ENCODE measurements at places on chromosomes 4 and X. TPM values are rescaled to one million over a fixed set of nuclear protein-coding genes. Genes with fewer than 3 reads are reported as not detected.

GRCh38 chrX:13627306-13627705 lies 25.6 kb upstream of the TCEANC start:
- H3K4me3 ChIP-seq = no peak overlapping the region
- H3K27me3 ChIP-seq = peaks cover 34% of the 10 kb centered on the region
- DNase-seq = no peak
- H3K27ac ChIP-seq = no peak overlapping the region
- H3K36me3 ChIP-seq = no peaks in the 10 kb centered on the region

GRCh38 chrX:24372021-24372763 lies 11.8 kb downstream of the SUPT20HL1 start:
- H3K4me1 ChIP-seq = peaks cover 8% of the 10 kb centered on the region
- no peak overlapping the region for H3K4me3 ChIP-seq
- H3K27me3 ChIP-seq = peaks cover 37% of the 10 kb centered on the region

DNA sequence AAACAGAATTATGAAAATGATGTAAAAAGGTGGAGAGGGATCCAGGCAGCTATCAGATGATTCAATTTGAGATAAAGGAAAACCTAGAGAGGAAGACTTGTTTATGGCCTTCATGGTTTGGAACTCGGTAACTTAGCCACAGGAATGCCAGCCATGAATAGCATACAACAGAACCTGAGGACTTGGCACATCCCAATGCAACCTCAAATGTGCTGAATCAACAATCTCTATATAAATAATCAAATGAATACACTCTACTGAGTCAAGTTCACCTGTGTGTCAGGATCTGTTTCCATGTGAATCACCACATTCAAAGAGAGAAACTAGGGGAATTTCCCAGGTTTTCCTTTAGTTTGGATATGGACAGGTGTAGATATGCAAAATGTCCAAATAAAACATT lies 86.9 kb downstream of the MBNL3 start:
- no peak overlapping the region for H3K27ac ChIP-seq
- no peaks in the 10 kb centered on the region for H3K27me3 ChIP-seq
- no peaks in the 10 kb centered on the region for H3K36me3 ChIP-seq
- H3K4me1 ChIP-seq = no peaks in the 10 kb centered on the region
- H3K4me3 ChIP-seq = no peak overlapping the region

GRCh38 chr4:167143018-167143417 lies 91.3 kb downstream of the SPOCK3 start:
- H3K27ac ChIP-seq = no peak overlapping the region
- no peaks in the 10 kb centered on the region for H3K27me3 ChIP-seq
- no peak overlapping the region for H3K4me3 ChIP-seq
- DNase-seq = no peak
- no peaks in the 10 kb centered on the region for H3K36me3 ChIP-seq
- H3K4me1 ChIP-seq = no peaks in the 10 kb centered on the region

DNA sequence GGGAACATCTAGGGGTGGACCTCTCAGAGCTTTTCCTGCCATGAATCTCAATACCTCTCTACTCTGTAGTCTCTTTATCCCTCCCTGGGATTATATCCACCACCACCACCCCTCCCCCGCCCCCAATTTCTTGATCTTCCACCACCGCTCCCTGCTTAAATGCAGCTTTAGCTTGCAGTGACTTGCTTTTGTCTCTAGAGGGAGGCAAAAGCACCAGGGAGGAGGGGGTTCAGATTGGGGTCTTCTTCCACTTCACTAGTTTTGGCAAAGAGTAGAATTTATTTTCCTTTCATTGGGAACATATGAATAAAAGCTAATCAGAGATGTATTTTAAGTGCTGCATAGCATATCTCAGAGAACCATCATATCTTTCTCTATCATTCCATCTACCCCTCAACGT lies 5.5 kb downstream of the ARHGAP36 start:
- no peak for DNase-seq
- no peaks in the 10 kb centered on the region for H3K36me3 ChIP-seq
- peaks cover 22% of the 10 kb centered on the region for H3K27me3 ChIP-seq
- H3K4me1 ChIP-seq = peaks cover 19% of the 10 kb centered on the region
- H3K27ac ChIP-seq = no peak overlapping the region

GRCh38 chrX:8413279-8413678 lies 51.4 kb upstream of the VCX3B start:
- H3K27me3 ChIP-seq = peaks cover 4% of the 10 kb centered on the region
- H3K4me3 ChIP-seq = no peak overlapping the region
- no peak overlapping the region for H3K27ac ChIP-seq
- DNase-seq = no peak
- no peaks in the 10 kb centered on the region for H3K36me3 ChIP-seq

DNA sequence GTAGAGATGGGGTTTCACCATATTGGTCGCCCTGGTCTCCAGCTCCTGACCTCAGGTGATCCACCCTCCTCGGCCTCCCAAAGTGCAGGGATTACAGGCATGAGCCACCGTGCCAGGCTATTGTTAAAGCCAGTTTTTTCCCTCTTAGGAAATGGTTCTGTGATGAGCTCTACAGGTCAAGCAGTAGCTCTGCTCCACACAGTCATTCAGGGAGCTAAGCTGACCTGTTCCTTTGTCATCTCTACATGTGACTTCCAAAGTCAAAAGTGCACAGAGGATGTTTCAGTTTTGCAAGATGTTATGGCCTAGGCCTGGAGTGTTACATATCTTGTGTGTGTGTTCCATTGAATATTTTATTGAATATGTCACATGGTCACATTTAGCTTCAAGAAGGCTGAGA lies 11.4 kb downstream of the MCUB start:
- H3K36me3 ChIP-seq = no peaks in the 10 kb centered on the region
- no peak overlapping the region for H3K27ac ChIP-seq
- no peak for DNase-seq
- no peaks in the 10 kb centered on the region for H3K27me3 ChIP-seq
- no peak overlapping the region for H3K4me3 ChIP-seq
- no peaks in the 10 kb centered on the region for H3K4me1 ChIP-seq

DNA sequence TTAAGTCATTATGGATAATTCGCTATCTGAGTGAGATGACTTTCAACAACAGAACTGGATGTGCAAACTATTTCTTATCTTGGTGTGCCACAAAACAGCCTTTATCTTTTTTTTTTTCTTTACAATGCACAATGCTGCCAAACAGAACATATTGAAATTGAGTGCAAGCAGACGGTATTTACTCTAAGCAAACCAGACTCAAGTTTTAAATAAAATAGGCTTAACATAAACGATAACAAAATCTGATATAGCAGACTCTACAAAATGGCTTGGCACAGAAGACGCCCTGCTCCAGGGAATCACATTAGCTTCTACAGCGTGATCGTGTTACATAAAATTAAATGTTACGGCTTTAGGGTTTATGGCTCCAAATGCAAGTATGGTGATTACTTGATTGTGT lies 9.6 kb upstream of the STK32B start:
- H3K4me3 ChIP-seq = no peak overlapping the region
- H3K27me3 ChIP-seq = no peaks in the 10 kb centered on the region
- DNase-seq = no peak
- H3K27ac ChIP-seq = no peak overlapping the region

DNA sequence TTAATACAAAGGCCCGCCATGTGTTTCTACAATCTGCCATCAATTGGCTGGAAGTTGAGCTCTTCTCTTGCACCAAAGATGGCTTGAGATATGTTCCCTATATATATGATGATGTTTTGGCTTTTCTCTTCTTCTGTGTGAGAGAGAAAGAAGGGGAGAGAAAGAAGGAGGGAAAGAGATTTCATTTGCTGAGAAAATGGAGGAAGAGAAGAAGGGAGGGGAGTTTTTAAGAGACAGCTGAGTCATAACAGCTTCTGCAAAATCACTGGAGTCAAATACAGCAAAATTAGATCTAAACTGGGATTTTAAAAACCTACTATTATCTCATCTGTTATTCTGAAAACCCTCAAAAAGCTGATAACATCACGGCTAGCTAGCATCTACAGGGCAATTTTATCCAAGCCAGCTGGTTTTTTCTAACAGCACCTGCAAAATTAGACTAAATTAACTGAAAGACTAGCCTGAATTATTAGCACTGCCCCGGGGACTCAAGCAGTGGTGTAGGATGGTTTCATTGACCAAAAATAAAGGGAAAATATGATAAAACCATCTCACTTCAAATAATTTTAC lies 647.6 kb upstream of the ACTRT1 start:
- H3K27me3 ChIP-seq = no peaks in the 10 kb centered on the region
- DNase-seq = no peak
- H3K4me1 ChIP-seq = no peaks in the 10 kb centered on the region
- H3K27ac ChIP-seq = no peak overlapping the region
- no peak overlapping the region for H3K4me3 ChIP-seq

GRCh38 chr4:113701169-113701568 lies 60.4 kb downstream of the CAMK2D start:
- H3K4me3 ChIP-seq = no peak overlapping the region
- H3K36me3 ChIP-seq = no peaks in the 10 kb centered on the region
- no peak overlapping the region for H3K27ac ChIP-seq
- H3K27me3 ChIP-seq = no peaks in the 10 kb centered on the region
- no peaks in the 10 kb centered on the region for H3K4me1 ChIP-seq

- peaks cover 13% of the 10 kb centered on the region for H3K27me3 ChIP-seq
- H3K4me1 ChIP-seq = no peaks in the 10 kb centered on the region
- no peak overlapping the region for H3K27ac ChIP-seq
- no peak for DNase-seq
- no peak overlapping the region for H3K4me3 ChIP-seq
- H3K36me3 ChIP-seq = no peaks in the 10 kb centered on the region
Measured at GRCh38 chrX:52425775-52426174, 57.0 kb downstream of the XAGE2 start.

DNA sequence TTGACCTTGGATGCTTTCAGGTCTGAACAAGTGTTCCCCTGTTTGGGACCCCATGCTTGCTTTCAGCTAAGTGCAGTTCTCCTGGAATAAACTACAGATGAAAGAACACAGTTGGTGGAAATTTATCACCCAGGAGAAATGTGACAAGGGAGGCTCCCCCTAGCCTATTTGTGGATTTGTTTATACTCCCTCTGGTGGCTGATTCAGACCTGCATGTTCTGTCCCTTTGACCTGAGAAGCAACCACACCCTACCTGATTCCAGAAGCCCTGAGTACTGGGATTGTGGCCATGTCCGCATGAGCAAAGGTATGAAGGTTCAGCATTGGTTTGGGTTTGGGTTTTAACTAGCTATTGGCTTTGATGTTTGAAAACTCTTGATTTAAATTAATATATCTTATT lies 440.9 kb downstream of the MID1IP1 start:
- no peak for DNase-seq
- no peak overlapping the region for H3K27ac ChIP-seq
- H3K4me3 ChIP-seq = no peak overlapping the region
- H3K4me1 ChIP-seq = no peaks in the 10 kb centered on the region
- H3K27me3 ChIP-seq = no peaks in the 10 kb centered on the region

DNA sequence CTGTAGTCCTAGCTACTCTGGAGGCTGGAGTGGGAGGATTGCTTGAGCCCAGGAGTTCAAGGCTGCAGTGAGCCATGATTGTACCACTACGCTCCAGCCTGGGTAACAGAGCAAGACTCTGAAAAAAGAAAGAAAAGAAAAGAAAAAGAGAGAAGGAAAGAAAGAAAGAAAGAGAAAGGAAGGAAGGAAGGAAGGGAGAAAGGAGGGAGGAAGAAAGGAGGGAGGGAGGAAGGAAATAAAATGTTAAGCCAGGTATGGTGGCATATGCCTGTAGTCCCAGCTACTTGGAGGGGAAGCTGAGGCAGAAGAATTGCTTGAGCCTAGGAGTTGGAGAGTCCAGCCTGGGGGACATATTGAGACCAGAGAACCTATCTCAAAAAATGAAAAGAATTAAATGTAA lies 12.0 kb downstream of the STAP1 start:
- no peaks in the 10 kb centered on the region for H3K27me3 ChIP-seq
- H3K27ac ChIP-seq = no peak overlapping the region
- DNase-seq = no peak
- no peaks in the 10 kb centered on the region for H3K36me3 ChIP-seq

DNA sequence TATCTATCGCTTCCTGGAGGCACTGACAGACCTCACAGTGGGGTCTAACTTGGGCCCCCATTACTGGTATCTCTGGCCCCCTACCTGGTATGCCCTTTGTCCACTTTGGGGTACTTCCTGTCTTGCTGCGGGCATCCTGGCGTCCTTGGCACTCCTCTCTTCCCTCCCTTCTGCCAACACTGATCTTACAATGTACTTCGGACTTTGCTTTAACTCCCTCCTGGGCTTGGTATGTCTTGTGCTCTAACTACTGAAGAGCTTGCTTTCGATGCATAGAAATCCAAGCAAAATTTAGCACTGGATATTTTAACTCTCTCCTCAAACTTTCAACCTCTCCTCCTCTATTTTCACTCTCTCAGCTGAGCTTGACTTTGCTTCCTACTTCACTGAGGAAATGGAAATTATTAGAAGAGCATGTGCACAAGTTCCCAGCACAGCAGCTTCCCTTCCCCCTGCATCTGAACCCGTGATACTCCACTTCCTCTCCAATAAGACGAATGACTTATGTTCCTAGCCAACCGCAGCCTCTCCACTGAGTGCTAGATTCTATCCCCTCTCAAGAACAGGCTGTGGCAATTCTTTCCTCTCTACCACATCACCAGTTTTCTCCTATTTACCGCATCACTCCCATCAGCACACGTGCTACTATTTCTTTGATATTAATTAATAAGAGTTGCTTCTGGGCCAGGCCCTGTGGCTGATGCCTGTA lies 52.9 kb downstream of the SUPT20HL2 start:
- H3K4me3 ChIP-seq = no peak overlapping the region
- no peaks in the 10 kb centered on the region for H3K4me1 ChIP-seq
- DNase-seq = no peak

GRCh38 chrX:124501586-124501985 lies 155.2 kb downstream of the SH2D1A start:
- no peaks in the 10 kb centered on the region for H3K27me3 ChIP-seq
- no peaks in the 10 kb centered on the region for H3K4me1 ChIP-seq
- no peak for DNase-seq
- no peaks in the 10 kb centered on the region for H3K36me3 ChIP-seq
- no peak overlapping the region for H3K27ac ChIP-seq
- no peak overlapping the region for H3K4me3 ChIP-seq

- H3K27ac ChIP-seq = no peak overlapping the region
- no peaks in the 10 kb centered on the region for H3K27me3 ChIP-seq
- no peaks in the 10 kb centered on the region for H3K36me3 ChIP-seq
- no peak for DNase-seq
- no peak overlapping the region for H3K4me3 ChIP-seq
Measured at GRCh38 chrX:65045001-65045400, 68.8 kb upstream of the ZC4H2 start.

- H3K4me1 ChIP-seq = no peaks in the 10 kb centered on the region
- no peaks in the 10 kb centered on the region for H3K27me3 ChIP-seq
- no peaks in the 10 kb centered on the region for H3K36me3 ChIP-seq
- no peak overlapping the region for H3K4me3 ChIP-seq
- no peak overlapping the region for H3K27ac ChIP-seq
Measured at GRCh38 chrX:69968950-69969349, 80.8 kb downstream of the AWAT2 start.

GRCh38 chrX:138067415-138067814 lies 501.5 kb downstream of the ZIC3 start:
- no peaks in the 10 kb centered on the region for H3K4me1 ChIP-seq
- no peak overlapping the region for H3K4me3 ChIP-seq
- H3K27ac ChIP-seq = no peak overlapping the region

- H3K27ac ChIP-seq = no peak overlapping the region
- no peaks in the 10 kb centered on the region for H3K27me3 ChIP-seq
- peaks cover 12% of the 10 kb centered on the region for H3K36me3 ChIP-seq
- DNase-seq = no peak
- no peak overlapping the region for H3K4me3 ChIP-seq
Measured at GRCh38 chrX:48960291-48960690, 2.9 kb upstream of the OTUD5 start.

ARMCX4 gene
- 29.8 TPM for polyA plus RNA-seq

FGG gene
- not detected for polyA plus RNA-seq

ACE2 gene
- 0.29 TPM for polyA plus RNA-seq

RPL9 gene
- polyA plus RNA-seq = 706 TPM

SLC26A1 gene
- polyA plus RNA-seq = 9.3 TPM
